ENCODE measurements at places on chromosomes 16 and 17.

DNA sequence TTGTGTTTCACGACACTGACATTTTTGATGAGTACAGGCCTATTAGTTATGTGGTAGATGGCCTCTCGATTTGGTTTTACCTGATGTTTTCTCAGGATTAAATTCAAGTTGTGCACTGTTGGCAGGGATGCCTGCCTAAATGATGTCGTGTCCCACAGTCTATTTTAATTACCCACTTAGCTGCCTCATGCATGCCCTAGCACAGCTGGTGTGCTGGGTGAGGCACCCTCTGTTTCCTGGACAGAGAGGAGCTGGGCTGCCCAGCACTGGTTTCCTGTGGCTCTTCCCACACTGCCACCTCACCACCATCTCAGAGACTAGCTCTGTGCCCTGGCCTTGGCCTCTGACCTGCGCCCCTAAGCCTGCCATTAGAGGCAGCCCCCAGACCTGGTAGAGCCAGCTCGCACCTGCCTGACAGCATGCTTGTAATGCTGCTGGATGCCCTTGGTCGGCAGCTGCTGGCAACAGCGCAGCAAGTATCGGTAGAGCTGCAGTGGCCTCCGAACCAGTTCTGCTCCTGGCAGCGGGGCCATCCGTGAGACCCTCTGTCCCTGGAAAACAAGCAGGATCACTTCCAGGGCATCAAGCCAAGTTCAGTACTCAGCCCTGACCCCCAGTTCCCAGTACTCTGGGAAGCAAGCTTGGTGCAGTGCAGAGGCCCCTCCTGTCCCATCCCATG is 10.9 kb downstream of the LYRM9 start:
- DNase-seq = no peak

GRCh38 chr16:9622268-9622667 is 530.8 kb downstream of the HAPSTR1 start:
- no peak for DNase-seq

DNA sequence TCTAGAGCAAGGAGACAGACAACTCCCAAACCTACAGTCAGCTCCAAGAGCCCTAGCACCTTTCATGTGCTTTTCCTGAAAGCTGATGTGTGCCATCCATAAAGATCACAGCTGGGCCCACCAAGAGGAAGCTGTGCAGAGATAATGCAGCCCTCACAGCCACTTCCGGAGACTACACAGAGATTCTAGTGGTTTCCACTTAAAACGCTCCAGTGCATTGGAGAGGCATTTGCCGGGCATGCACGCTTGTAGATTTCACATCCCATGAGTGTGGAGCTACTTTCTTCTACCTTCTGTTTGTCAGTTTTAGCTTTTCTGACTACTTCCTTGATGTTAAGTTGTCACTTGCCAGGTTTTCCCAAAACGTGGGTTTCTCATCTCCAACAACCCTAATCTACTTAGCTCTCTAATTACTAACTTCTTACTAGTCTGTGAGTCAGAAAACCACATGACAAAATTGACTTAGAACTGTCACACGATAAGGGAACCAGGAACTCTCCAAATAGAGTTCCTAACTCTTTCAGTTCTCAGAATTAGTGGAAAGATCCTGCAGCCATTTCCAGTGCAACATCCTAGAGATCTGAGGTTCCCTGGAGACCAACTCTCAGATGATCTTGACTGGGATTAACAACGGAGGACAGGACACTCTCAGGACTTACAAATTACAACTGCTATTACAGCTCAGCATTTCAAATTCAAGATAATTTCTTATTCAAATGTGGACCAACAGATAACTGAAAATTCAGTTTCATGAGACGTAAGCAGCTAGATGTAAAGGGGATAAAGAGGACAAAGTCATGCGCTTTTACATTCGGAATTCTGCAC is 28.6 kb downstream of the PMP22 start:
- DNase-seq = no peak

- no peak for DNase-seq
Measured at GRCh38 chr17:74045608-74046280, 157.7 kb upstream of the RPL38 start.

DNA sequence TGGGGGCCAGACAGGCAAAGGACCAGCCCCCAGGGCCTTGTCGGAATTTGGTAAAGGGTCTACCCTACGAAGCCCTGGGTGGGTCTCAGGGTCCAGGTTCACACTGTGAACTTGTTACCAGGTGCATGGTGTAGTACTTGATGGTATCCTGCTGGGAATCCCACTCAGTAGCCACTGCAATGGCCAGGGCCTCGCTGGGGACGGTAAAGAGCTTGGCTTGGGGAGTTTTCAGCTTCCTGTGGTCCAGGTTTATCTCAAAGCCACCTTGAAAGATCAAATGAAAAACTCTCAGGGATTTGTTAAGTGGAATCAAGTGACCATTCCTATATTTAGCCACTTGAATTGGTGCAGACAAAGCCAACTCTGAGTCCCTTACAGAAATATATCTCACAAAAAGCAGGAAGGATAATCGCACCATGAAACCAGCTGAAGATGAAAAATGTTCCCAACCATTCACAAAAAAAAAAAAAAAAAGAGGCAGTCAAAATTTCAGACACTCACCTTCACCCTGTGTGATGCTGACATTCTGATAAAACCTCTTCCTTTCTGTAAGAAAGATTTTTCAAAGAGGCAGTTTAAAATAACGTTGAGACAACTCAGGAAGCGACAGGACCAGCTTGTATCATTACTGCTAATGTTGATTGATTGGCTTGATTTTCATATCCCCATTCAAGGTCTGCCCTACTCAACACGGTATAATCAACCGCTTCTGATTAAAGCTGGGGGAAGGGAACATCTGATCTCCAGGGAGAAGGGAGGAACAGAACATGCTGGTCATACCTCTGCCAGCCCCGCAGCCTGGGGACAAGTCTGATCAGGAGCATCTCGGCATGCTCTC is 10.6 kb downstream of the ATPAF2 start:
- no peak for DNase-seq

DNA sequence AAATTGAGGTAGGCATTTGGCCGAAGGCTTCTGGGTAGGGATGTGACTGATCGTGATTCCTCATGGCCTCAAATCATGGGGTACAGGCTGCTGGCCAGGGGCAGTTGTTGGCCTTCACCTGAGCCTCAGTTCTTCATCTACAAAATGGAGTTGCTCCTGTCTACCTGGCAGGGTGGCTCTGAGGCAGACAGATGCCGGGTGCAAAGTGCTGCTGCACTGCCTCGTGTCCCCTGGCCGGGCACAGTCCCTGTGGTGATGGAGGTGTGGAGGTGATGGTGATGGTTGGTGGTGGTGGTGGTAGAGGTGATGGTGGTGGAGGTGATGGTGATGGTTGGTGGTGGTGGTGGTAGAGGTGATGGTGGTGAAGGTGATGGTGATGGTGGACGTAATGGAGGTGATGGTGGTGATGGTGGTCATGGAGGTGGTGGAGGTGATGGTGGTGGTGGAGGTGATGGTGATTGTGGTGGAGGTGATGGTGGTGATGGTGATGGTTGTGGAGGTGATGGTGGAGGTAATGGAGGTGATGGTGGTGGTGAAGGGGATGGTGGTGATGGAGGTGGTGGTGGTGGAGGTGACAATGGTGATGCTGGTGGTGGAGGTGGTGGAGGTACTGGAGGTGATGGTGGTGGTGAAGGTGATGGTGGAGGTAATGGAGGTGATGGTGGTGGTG is 52.6 kb downstream of the RNF213 start:
- no peak for DNase-seq

GRCh38 chr17:38883592-38884526 is 14.0 kb downstream of the LASP1 start:
- DNase-seq = no peak

- peak; percentile 69 for DNase-seq
Measured at GRCh38 chr17:17831208-17832031, 5.4 kb downstream of the SREBF1 start.

Data from umbilical cord (tissue), 2 donors.